Cerebellar nuclear complex (tissue), 1 donor: ENCODE measurements at places on chromosomes 3 and 15.

GRCh38 chr3:139521144-139521543 is 18.4 kb downstream of the RBP1 start:
- DNase-seq, result no peak

GRCh38 chr3:22862111-22862510 is 341.0 kb upstream of the UBE2E2 start:
- no peak for DNase-seq

GRCh38 chr3:66031102-66031698 is 7.5 kb downstream of the MAGI1 start:
- DNase-seq, result no peak

DNA sequence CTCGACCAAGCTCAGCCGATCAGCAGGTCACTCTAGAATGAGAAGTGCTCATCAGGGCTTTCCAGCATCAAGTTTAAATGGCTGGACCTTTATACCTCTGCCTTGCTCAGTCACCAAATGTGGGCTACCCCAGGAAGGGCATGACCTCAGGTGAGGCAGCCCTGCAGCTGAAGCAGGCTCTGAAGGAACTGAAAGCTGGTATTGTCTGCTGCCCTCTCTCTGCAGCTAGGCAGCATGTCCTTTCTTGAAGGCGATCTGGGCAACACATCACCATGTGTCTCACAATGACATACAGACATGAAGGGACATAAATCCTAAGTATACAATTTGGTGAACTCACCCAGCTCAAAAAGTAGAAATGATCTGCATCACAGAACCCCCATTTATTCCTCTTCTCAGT is 38.7 kb upstream of the ARID3B start:
- DNase-seq, result no peak

- DNase-seq, result no peak
Measured at GRCh38 chr3:45654397-45654944, 34.7 kb upstream of the SACM1L start.

GRCh38 chr15:85031086-85031943 is 49.7 kb downstream of the PDE8A start:
- no peak for DNase-seq

DNA sequence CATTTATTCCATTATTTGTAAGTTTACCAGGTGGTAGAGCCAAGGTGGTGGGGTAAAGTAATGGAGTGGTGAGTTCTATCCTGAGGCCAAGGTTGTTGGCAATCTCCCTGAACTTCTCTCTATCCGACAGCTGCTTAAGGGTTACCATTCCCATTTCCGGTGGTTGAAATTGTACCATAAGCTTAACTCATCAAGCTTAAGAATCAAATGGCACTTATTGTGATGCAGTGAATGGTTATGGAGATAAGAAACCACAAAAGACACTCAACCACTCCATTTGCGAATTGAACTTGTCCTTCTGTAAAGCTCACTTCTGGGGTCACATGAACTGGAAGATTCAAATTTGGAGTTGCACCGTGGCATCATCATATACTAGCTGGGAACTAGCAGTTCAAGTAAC is 287.4 kb upstream of the SLCO3A1 start:
- DNase-seq, result no peak

GRCh38 chr3:184579513-184579912 is 17.9 kb downstream of the EPHB3 start:
- DNase-seq, result no peak

GRCh38 chr3:11159421-11159904 is 5.2 kb downstream of the HRH1 start:
- no peak for DNase-seq

- peak; percentile 8 for DNase-seq
Measured at GRCh38 chr15:73593304-73594074, 39.7 kb downstream of the NPTN start.

DNA sequence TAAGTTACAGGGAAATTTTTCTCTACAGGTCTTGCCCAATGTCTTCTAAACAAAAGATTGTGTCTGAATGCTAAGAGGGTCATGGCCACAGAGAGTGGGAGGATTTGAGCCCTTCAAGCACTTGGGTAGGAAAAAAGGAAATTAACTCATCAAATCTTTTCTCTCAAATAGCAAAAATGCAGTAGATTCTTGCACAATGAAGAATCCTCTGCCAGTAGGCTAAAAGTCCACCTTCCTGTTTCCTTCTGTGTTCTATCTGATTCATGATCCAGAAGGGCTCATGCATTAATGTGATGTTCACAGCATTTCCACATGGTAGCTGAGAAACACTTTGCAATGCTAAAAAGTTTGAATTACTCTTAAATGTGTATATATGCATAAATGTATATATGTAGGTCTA is 177.1 kb downstream of the CD47 start:
- DNase-seq, result no peak

DNA sequence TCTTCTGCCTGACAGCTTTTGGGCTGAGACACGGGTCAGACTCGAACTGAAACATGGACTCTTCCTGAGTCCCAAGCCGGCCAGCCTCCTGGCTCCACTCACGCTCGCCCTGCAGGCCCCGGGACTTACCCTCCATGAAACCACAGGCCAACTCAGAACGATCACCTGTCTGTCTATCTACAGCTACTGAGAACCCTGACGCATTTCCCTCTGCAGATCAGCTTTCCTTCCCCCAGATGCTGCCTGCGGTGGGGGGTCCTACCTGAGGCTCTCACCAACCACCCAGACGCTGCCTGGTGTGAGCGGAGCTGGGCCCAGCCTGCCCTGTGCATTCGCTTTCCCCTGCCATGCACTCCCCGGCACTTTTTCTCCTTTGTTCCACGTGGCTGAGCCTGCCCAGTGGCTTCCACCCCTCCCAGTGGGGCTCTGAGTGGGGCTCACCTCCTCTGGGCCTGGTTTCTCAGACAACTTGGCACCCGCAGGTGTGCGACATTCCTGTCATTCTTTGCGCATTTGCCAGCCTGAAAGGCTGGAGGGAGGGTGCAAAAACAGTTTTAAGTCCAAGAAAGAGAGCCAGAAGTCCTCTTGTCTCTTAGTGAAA is 60.2 kb downstream of the PLXNA1 start:
- DNase-seq, result no peak

DNA sequence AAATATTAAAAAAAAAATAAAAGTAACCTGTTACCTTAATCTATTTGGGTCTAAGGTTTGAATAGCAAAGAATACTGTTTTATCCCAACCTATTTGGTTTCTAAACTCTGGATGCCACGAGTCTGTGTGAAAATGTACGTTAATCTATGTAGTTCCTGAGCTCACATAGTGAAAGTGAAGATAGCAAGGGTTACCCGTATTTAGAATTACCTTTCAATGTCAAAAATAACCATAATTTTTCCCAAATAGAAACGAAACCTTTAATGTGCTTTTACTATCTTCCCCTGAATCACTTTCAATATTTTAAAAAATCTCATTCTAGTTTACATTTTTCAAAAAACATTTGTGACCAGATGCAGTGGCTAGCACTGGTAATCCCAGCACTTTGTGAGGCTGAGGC is 5.8 kb upstream of the USP50 start:
- no peak for DNase-seq

DNA sequence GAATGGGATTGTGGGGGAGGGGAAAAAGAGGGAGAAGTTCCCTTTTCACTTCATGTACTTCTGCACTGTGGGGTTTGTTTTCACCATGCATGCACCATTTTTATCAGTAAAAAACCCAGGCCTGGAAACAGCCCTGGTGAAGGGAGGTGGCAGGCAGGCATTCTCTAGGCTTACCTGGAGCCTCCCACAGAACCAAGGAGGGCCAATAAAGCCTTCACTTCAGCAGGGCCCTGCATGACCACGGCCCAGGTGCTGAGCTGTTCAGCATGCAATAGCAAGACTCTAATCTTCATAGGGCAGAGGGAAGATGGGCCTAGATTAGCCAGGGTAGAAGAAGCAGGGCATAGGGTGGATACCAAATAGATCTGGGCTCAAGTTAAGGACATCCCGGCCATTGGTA is 49.6 kb downstream of the SCN5A start:
- no peak for DNase-seq

DNA sequence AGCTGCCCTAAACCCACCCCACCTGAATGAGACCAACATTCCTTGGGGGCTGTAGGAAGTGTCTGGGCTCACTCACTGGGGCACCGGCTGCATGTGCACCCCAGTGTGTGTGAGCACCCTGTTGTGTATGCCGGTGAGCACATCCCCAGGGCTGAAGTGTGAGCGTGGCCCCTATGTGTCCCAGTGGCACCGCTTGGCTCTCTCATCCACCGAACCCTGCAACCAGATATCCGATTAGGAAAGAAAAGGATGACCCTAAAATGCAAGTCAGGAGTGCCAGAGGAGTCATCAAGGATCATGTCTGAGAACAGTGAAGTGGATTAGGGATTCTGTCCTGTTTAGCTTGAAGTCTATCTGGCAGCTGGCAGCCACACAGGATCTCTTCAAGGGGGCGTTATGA is 84.0 kb upstream of the ALDH1L1 start:
- DNase-seq, result no peak

- DNase-seq, result no peak
Measured at GRCh38 chr3:42501321-42501680, 1.1 kb upstream of the VIPR1 start.

DNA sequence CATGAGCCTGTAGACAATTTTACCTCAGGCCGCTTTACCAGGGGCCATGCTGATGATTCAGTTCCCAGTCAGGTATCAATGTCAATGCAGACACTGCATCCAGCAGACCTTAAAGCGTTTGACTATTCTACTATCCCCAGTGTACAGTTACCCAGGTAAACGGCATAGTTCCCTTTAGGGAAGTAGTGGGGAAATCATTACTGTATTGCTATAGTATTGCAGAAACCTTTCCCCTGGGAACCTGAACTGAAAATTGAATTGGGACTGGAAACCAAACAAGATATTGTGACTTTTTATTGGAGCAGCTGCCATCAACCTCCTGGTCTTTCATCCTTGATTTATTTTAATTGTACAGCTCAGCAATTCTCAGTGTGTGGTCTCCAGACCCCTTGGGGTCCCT is 6.6 kb upstream of the INAFM2 start:
- no peak for DNase-seq

DNA sequence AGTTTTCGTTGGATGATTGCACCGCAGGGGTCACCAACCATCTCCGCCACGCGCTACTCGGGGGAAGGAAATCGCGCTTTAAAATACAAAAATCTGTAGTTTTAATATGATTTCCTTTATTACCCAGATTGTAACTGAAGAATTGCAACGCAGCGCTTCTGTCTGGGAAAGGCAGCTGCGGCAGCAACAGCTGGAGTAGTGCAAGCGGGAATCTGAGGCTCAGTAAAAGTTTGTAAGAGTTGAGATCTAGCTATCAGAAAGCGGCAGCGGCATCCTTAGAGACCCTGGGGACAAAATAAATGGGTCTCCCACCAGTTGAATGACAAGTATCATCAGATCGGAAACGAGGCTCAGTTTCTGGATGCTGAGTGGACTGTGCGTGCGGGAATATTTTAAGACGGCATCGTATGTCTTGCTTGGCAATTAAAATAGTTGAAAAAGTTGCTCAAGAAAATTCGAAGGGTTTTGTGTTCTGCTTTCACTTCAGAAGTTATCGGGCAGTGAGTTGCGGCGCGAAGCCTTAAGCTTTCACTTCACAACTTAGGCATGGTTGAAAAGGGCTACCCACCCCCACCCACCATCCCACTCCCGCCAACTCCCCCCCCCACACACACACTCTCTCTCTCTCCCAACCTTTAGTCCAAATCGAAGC is 2.7 kb downstream of the MECOM start:
- no peak for DNase-seq

- no peak for DNase-seq
Measured at GRCh38 chr3:156300929-156301840, 180.8 kb downstream of the KCNAB1 start.

GRCh38 chr3:2875699-2876098 is 234.5 kb downstream of the IL5RA start:
- DNase-seq, result no peak

GRCh38 chr3:73385568-73385967 is 239.2 kb downstream of the PDZRN3 start:
- no peak for DNase-seq

DNA sequence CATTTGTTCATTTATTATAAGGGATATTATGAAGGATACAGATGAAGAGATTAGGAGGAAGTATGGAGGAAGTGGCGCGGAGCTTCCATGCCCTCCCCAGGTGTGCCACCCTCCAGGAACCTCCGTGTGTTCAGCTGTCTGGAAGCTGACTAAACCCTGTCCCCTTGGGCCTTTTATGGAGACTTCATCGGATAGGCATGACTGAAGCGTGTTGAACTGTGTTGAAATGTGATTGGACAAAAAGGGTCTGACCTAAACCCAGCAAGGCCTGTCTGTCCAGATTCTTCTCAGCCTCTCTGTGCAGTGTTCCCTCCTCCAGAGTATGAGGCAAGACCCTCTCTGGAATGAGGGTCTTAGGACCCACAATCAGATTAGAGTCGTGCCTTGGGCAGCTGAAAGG is 31.7 kb downstream of the HACD3 start:
- DNase-seq, result no peak

DNA sequence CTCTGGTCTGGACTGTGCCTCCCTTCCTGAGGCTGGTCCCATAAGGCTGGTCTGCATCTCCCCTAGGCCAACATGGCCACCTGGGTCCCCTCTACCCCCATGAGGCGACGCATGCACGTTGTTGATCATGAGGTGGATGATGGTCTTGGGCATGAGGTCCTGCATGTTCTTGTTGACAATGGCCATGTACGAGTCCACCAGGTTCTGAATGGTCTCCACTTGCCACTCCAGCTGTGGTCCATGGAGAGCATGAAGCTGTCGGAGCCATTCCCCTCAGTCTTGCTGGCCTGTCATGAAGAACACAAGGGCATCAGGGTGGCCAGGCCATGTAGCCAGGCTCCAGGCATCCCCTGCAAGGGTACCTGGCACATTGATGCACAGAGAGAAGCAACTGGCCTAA is 27.1 kb upstream of the CSPG4 start:
- DNase-seq, result no peak

GRCh38 chr15:49926740-49927139 is 192.3 kb downstream of the ATP8B4 start:
- no peak for DNase-seq

- peak; percentile 62 for DNase-seq
Measured at GRCh38 chr3:47612178-47612577, 33.5 kb upstream of the CSPG5 start.

DNA sequence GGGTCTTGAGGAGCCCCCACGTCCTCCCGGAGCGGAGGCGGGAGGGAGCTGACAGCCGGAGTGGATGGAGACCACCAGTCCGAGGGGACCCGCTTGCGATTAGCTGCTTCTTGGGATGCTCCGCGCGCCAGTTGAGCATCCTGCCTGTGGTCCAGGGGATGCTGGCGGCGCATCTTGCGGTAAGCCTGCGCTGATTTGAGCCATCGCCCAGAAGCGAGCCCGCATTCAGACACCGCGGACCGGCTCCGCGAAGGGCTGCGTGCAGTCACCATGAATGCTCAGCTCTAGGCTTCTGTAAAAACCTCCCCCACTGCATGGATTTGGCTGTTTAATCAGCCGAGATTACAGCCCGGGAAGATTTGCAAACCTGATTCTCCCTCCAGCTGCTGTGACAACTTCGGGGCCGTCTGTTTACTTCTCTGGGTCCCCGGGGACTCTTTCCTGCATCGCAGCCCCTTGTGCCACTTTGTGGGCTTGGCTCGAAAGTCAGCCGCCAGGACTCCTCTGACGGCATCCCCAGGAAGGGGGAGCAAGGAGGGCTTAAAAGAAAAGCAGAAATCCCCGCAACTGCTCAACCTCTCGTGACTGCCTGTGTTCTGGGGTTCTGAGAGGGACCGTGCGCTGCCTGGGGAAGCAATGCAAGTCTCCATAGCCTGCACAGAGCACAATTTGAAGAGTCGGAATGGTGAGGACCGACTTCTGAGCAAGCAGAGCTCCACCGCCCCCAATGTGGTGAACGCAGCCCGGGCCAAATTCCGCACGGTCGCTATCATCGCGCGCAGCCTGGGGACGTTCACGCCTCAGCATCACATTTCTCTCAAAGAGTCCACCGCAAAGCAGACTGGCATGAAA is 171.1 kb downstream of the KCNAB1 start:
- DNase-seq, result no peak

- DNase-seq, result no peak
Measured at GRCh38 chr3:8529181-8529637, 27.6 kb downstream of the LMCD1 start.
